ENCODE measurements at places on chromosomes 13 and 19.

- no peak for DNase-seq
These were observed 10.3 kb downstream of the GJA3 start for GRCh38 chr13:20150561-20150960.

DNA sequence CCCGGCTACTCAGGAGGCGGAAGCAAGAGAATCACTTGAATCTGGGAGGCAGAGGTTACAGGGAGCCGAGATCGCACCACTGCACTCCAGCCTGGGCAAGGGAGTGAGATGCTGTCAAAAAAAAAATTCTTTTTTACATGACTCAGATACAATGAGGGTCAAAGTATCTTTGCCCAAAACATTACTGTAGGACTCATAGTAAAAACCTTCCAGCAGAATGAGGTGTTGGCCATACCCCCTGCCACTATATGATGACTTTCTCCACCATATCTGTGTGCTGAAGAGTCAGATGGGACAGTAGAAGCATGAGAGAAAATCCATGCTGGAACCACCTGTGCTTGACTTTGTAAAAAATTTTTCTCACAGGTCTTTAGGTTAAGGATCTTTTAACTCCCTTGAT, 86.7 kb downstream of the COL4A2 start:
- no peak for DNase-seq

DNA sequence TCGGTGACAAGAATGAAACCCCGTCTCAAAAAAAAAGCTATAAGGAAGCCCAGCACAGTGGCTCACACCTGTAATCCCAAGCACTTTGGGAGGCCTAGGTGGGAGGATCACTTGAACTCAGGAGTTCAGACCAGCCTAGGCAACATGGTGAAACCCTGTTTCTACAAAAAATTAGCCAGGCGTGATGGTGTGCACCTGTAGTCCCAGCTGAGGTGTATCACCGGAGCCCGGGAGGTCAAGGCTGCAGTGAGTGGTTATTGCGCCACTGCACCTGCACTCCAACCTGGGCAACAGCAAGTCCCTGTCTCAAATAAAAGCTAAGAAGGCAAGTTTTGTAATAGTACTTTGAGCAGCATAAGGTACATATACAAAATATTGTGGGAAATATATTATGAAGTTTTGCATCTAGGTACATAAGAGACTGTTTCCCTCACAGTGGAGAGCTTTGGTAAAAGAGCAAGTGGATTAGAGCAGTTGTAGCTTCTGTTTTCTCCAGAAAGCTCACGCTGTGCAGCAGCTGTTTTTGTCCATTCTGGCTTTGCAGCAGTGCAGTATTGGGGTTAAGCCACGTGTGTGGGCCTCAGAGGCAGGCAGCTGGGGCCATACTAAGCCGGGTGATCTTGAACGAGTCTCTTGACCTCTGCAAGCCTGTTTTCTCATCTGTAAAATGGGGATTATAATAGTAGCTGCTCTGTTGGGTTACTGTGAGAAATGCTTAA, 35.4 kb downstream of the ARHGAP35 start:
- DNase-seq, result no peak

- DNase-seq, result no peak
These were observed 3.2 kb downstream of the LHFPL6 start for GRCh38 chr13:39599842-39600241.

DNA sequence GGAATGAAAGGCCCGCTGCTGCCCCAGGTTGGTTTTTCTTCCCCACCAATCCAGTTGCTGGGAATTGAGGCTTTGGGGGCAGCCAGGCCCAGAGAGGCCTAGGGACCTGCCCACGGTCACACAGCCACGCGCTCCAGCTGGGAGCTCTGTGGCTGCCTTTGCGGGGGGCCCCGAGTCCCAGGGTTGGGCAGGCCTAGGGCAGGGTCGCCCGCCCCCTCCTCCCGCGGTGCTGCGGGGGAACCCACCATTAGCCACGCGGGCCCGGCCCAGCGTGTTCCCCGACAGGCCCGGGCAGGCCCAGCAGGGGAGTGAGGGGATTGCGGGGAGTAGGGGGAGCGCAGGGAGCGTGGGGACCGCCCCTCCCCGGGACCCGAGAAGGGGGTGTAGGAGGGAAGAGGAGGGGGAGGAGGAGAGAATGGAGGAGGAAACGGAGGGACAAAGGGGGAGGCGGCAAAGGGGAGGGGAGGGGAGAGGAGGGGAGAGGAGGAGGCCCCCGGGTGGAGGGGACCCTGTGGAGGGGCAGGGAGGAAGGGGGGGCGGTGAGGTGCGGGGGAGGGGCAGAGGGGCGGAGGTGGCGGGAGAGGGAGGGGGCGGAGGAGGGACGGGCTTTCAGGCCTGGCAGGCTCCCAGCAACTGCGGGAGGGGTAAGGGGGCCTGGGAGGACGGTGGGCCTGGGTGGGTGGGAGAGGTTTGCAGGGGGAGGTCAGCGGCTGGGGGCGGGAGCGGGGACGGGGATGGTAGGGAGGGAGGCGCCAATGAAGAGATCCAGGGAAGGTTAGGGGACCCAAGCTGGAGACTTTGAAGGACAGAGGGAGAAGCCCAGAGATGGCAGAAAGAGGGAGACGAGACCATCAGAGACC, 12.9 kb upstream of the TLE2 start:
- DNase-seq, result no peak

DNA sequence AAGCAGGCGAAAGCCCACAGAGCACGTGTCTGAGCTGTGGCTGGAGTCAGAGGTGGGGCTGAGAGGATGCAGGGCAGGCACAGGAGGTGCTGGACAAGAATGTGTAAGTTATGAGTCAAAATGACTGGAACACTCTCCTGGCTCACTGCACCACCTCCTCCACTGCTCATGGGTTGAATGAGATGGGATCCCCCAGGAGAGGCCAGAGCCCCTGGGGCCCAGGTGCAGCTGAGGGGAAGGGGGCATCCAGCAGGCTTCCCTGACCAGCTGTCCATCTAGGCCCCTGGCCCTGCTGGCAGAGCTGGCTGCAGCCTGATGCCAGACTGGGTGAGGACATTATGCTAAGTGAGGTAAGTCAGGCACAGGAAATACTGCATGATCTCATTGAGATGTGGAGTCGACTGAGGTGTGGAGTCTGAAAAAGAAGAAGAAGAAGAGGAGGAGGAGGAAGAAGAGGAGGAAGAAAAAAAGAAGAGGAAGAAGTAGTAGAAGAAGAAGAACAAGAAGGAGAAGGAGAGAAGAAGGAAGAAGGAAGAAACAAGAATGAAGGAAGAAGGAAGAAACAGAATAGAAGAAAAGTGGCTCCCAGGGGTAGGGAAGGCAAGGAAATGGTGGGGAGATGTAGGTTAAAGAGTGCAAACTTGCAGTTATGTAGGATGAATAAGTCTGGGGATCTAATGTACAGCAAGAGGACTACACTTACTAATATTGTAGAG, 747.4 kb downstream of the UQCRFS1 start:
- no peak for DNase-seq

DNA sequence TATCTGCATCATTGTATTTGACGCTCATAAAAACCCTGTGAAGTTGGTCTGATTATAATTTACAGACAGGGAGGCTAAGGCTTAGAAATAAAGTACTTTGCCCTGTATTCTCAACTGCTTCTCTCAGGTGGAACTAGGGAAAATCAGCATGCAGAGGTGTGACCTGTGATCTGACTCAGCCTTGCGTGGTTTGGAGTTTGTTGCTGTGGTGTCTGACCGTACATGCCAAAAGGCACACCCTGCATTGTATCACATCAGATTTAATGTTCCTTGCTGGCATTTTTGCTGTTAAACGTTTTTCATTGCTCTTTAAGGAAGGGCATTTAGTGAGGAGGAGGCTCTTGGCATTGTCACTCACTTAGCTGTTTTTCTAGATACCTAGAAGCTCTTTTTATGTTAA, 58.8 kb upstream of the C1QTNF9B start:
- DNase-seq, result no peak

DNA sequence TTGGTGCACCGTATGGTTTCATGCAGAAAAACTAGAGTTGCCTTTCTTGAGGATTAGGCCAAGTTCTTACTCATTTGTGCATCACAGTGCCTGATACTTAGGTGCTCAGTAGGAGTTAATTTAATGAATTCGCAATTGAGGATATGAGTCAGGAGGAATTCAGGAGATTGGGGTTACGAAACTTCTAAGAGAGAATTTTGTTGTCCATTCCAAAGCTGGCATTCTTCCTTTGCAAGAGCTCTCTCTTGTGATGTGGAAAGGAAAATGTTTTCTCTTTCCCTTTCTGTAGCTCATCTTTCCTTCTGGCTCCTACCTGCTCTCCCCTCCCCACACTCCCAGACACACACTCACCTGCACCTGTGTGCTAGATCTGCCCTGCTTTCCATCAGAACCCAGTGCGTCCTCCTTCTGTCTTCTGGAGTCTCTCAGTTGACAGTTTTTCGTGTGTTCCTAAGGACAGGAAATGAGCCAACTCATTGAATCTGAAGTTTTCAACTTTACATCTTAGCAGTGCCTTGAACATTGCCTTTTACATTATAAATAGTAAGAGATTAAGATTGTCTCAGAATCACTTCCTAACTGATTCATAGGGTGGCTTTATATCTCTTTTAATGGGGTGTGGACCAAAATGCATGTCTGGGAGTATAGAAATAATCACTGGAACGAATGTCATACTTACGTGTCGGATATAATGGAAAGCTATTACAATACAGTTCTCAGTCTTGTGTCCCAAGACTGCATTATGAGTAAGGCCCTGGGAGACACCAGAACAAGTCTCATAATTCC, 19.7 kb upstream of the ERCC5 start:
- DNase-seq, result no peak

Data from OCI-M1 (cell line).